ENCODE measurements at places on chromosomes 1 and 21.

DNA sequence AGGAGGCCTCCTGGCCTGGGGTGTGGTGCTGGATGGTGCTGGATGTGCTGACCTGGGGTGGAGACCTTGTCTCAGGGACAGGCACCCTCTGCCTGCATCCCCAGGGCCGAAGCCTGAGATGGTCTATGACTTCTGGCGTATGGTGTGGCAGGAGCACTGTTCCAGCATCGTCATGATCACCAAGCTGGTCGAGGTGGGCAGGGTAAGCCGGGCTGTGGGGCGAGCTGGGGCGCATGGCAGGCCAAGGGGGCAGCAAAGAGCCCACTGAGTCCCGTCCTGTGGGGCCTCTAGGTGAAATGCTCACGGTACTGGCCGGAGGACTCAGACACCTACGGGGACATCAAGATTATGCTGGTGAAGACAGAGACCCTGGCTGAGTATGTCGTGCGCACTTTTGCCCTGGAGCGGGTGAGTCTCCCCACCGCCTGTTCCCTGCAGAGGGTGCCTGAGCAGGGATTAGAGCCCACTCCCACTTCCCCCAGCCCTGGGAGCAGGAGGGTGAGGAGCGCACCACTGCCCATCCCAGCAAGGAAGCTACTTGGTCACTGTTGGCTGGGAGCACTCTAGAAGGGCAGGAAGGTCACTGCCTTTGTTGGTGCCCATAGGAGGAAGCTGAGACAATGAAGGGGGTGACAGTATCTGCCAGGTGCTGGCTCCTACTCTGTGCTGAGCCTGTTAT, 75.2 kb downstream of the PTPRU start:
- no peak for DNase-seq

DNA sequence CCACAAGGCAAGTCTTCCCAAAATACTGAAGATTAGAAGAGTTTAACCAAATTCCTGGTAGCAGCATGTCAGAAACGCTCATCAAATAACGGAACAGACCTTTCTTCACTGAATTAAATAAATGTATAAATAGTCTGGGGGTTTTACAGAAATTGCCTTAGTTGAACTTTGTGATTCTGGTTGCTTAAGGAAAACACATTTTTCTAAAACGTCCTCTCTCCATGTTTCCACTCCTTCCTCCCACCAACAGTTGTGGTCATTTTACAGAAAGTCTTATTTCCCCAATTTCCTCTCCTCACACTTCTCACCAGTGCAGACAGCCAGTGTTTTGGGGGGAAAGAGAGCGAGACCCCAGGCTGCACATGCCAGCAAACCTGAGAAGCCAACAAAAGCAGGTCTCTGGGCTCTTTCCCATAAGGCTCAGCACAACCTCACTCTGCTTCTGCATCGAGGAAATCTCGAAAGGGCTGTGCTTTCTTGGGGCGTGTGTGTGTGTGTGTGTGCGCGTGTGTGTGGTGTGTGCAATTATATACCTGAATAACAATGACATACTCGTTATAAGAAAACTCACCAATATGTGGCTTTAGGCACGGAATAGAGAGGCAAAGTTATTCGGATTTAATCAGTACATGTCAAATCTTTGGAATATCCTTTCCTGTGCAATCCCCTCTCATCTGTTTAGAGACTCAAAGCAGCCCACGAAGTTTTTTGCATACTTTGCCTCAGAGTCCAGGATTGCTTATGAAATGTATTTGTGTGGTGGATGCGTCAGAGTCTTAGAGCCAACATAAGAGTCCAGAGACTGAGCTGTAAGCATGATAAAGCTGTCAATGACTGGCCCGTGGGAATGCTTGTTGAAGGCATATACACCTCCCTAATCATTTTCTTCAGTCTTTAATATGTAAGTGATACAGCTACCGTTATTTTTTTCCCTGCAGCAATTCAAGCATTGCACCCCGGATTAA, 2.0 kb downstream of the KCNJ15 start:
- DNase-seq, result no peak

- no peak for DNase-seq
These were observed 30.7 kb downstream of the CA6 start for GRCh38 chr1:8976338-8976737.

GRCh38 chr1:87766737-87767136, 438.1 kb downstream of the LMO4 start:
- DNase-seq, result no peak

- DNase-seq, result no peak
These were observed 117.4 kb downstream of the AKT3 start for GRCh38 chr1:243732637-243733036.

GRCh38 chr1:232548691-232549090, 81.2 kb downstream of the SIPA1L2 start:
- no peak for DNase-seq

DNA sequence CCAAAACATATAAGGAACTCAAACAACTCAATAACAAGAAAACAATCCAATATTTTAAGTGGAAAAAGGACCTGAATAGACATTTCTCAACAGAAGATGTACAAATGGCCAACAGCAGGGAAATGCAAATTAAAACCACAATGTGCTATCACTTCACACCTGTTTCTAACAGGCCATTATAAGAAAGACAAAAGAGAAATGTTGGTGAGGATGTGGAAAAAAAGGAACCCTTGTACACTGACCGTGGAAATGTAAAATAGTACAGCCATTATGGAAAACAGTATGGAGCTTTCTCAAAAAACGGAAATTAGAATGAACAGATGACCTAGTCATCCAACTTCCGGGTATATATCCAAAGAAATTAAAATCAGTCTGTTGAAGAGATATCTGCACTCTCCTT, 37.8 kb upstream of the CD2 start:
- no peak for DNase-seq

- DNase-seq, result no peak
These were observed 51.1 kb downstream of the IER5 start for GRCh38 chr1:181139631-181140061.

- no peak for DNase-seq
These were observed 13.5 kb downstream of the DNAJC16 start for GRCh38 chr1:15540186-15540585.

DNA sequence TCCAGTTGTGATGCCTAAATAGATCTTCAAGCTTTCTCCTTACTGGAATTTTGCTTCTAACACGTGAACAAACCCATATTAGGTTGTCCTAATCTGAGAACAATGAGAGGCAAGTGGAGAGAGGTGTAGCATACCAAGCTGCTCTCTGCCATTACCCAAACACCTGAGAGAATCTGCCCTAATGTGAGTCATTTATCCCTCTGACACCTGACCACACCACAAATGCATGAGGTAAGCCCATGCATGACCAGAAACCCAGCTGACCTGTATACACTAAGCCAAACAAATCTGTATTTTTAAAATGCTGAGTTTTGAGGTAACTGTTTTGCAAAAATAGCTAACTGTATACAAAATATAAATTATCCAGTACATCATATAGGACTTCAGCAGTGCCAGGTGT, 1458.1 kb upstream of the B3GALT2 start:
- DNase-seq, result no peak

- no peak for DNase-seq
These were observed 129.0 kb downstream of the LYPLAL1 start for GRCh38 chr1:219302697-219303096.

DNA sequence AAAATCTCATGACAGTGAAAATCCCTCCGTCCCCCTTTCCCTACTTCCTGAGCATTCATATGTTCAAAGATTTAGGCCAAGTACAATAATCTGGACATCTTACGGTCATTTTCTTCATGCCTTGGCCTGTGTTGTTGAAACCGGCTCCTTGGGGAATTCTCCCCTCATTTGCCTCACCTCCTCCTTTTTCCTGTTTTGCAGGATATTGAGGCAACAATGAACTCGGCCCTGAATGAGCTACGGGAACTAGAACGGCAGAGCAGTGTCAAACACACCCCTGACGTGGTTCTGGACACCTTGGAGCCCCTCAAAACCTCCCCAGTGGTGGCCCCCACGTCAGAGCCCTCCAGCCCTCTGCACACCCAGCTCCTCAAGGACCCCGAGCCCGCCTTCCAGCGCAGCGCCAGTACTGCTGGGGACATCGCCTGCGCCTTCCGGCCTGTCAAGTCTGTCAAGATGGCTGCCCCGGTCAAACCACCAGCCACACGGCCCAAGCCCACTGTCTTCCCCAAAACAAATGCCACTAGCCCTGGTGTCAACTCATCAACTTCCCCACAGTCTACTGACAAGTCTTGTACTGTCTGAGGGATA, 9.3 kb upstream of the IKBKE start:
- DNase-seq, result no peak

DNA sequence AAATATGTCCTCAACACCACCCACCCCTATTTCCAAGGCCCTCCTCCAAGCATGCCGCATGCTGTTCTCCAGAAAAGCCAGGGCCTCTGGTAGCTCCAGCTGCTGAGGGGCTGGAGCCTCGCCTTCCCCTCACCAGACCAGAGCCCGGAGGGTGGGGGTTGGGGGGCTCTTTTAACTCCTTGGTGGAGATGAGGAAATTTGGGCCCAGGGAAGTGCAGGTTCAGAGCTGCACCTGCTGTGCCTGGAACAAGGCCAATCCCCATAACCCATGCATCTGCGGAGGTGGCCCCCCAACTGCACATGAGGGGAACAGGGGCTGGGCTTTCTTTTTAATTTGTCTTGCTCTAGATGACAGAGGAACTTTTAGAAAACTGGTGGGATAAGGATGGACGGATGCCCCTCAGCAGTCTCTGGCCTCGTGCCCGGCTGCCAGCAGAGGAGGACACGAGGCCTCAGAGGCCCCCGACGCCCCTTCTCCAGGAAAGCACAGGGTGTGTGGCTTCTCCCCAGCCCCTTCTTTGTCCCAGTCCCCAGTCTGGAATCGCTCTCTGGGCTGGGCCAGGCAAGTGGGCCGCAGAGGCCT, 550 bp upstream of the SELENON start:
- DNase-seq, result no peak

GRCh38 chr1:48930011-48930410, 153.3 kb upstream of the BEND5 start:
- no peak for DNase-seq
